ENCODE measurements at places on chromosomes 3 and 15. TPM values are rescaled to one million over a fixed set of nuclear protein-coding genes. Genes with fewer than 3 reads are reported as not detected.
A peak's percentile ranks its signal among the peaks of the same experiment; 100 is the strongest.

DNA sequence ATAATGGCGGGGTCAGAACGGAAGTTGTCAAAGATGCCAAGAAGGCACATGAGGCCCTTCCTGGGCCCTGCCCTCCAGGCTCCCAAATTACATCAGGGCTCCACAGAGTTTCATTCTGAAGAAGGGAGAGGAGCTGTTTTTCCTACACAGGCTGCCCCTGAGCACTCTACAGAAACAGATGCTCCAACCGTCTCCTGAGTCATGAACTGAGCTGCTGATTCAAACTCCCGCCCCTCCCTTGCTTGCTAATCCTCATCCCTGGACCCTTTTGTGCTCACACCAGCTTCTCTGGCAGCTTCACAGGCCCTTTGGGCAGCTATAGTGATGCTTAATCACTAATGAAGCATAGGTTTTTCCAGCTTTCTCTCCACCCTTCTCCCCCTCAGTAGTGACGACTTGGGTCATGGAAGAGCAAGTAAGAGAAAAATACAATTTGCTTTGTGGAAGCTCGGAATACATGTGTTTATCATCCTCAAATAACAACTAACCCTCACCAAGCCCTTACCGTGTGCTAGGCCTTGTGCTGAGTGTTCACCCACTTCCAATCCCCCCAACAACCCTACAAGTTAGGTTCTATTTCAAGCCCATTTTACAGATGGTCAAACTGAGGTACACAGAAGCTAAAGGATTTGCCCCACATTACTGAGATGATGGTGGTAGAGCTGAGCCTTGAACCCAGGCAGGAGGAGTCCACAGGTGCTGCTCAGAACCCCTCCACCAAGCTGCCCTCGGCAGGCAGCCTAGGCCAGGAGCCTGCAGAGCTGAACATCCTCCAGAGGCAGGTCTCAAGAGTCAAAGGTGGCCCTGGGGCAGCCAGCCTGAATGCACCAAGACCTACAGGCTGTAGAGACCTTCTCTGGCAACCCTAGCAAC lies 21.9 kb downstream of the MEGF11 start:
- no peaks in the 10 kb centered on the region for H3K36me3 ChIP-seq
- H3K27me3 ChIP-seq = peaks cover 17% of the 10 kb centered on the region
- no peak overlapping the region for H3K4me3 ChIP-seq
- H3K27ac ChIP-seq = no peak overlapping the region
- H3K4me1 ChIP-seq = no peaks in the 10 kb centered on the region
- DNase-seq = no peak

DNA sequence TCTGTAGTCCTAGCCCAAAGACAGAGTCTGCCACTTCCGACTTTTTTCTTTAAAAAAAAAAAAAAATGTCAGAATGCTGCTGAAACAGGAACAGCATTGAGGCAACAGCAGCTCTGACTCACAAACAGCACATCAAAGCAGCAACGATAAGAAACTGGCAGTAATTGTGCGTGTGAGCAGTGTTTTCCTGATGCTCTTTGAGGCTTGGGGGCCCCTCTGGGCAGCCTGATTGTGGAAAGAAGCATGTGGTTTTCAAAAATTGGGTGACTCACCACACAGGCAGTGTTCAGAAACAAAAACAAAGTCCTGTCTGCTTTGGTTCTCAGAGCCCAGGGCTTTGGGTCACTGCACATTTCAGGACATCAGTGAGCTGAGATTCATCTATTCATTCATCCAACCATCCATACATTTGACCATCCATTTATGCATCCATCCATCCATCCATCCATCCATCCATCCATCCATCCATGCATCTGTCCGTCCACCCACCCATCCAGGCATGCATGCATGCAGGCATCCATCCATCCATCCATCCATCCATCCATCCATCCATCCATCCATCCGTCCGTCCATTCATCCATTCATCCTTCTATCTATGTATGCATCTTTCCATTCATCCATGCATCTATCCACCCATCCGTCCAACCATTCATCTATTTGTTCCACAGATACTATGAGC lies 308.4 kb downstream of the RPLP1 start:
- H3K27ac ChIP-seq = peak overlapping the region; percentile 71
- H3K4me1 ChIP-seq = peaks cover 37% of the 10 kb centered on the region
- DNase-seq = peak; percentile 99
- no peaks in the 10 kb centered on the region for H3K27me3 ChIP-seq

- no peak overlapping the region for H3K4me3 ChIP-seq
- no peaks in the 10 kb centered on the region for H3K36me3 ChIP-seq
- H3K27ac ChIP-seq = no peak overlapping the region
- peaks cover 27% of the 10 kb centered on the region for H3K4me1 ChIP-seq
- DNase-seq = no peak
These were observed 24.0 kb downstream of the IGSF10 start for GRCh38 chr3:151436675-151437446.

Gene LRRC3B
- 1.6 TPM for total RNA-seq
